ENCODE measurements at places on chromosomes 5 and 9. TPM values are rescaled to one million over a fixed set of nuclear protein-coding genes. Genes with fewer than 3 reads are reported as not detected.

FOXD4L6 gene
- total RNA-seq = 0.06 TPM

CREB3 gene
- total RNA-seq = 63.4 TPM

NPR3 gene
- 20.7 TPM for total RNA-seq

ITGA2 gene
- total RNA-seq = 17.6 TPM

ANKH gene
- 13.4 TPM for total RNA-seq

ANKRD31 gene
- 0.08 TPM for total RNA-seq

DBH gene
- total RNA-seq = not detected

EEIG1 gene
- total RNA-seq = 63.9 TPM

CLTB gene
- 133 TPM for total RNA-seq

ST6GALNAC6 gene
- 24.7 TPM for total RNA-seq

TMEM252 gene
- not detected for total RNA-seq

WNK2 gene
- total RNA-seq = 4.1 TPM

WNT8A gene
- total RNA-seq = not detected

CORO2A gene
- 1.2 TPM for total RNA-seq

PCDHA13 gene
- total RNA-seq = 0.17 TPM

SLCO6A1 gene
- total RNA-seq = not detected

PCDHGA8 gene
- 0.07 TPM for total RNA-seq

NTNG2 gene
- total RNA-seq = 1.5 TPM

SOHLH1 gene
- total RNA-seq = not detected

Measured in A549 treated with GW870086 at 1 μM for 4 hours (cell line).